NT2/D1 (cell line): ENCODE measurements at places on chromosomes 12 and 14.

DNA sequence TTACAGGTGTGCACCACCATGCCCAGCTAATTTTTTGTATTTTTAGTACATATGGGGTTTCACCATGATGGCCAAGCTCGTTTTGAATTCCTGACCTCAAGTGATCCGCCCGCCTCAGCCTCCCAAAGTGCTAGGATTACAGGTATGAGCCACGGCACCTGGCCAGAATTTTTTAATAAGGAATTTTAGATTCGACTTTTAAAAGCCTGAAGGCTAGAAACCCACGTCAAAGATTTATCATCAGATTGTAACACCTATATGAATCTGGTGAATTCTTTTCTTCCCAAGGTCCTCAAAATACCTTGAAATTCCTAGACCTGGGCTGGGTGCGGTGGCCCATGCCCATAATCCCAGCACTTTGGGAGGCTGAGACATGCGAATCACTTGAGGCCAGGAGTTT lies 18.7 kb upstream of the MMP19 start:
- no peak for DNase-seq

GRCh38 chr12:124323771-124324530 lies 29.1 kb downstream of the RFLNA start:
- DNase-seq, result no peak

DNA sequence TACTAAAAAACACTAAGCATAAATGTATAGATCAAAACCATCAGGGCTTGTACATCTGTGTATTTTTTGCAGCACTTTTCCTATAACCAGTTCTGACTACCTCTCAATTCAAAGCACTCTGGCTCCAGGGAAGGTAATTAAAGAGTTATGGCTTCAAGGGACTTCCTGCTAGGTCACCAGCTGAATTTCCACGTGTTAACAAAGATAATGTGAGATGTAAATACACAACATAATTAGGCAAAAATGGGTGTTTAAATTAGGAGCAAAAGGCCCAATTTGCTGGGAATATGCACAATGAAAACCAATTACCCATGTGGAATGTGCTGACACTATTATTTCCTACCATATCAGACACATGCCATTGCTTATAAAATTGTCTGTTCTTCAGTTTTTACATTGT lies 513.4 kb upstream of the FLRT2 start:
- DNase-seq, result no peak

DNA sequence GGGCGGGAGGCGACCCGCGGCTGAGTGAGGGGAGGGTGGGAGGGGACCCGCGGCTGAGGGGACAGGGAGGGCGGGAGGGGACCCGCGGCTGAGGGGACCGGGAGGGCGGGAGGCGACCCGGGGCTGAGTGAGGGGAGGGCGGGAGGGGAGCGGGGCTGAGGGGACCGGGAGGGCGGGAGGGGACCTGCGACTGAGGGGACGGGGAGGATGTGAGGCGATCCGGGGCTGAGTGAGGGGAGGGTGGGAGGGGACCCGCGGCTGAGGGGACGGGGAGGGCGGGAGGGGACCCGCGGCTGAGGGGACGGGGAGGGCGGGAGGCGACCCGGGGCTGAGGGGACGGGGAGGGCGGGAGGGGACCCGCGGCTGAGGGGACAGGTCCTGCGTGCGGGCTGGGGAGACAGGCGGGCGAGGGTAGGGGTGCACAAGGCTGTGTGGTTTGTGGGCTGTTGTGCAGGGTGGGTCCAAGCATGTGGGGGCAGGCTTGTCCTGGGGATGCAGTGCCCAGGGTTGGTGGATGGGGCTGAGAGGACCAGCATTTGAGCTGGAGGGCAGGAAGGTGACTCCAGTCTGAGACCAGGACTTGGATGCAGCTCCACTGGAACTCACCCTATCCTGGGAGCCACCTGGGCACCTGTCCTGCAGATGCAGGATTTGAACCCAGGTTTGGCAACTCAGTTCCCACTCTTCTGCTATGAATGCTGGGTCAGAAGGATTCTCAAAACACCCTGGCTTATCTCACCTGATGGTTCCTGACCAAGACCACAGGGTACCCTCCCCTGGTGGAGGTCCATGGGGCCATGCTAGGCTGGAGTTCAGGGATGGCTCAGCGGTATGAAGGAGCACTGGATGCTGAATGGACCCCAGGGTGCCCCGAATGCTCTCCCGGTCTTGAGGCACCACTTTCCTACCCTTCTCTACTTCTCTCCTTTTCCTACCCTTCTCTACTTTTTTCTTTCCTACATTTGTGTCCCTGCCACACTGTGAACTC lies 9.4 kb downstream of the PLD4 start:
- DNase-seq, result no peak

- no peak for DNase-seq
Observed at GRCh38 chr12:13805041-13805440, 176.4 kb downstream of the GRIN2B start.

DNA sequence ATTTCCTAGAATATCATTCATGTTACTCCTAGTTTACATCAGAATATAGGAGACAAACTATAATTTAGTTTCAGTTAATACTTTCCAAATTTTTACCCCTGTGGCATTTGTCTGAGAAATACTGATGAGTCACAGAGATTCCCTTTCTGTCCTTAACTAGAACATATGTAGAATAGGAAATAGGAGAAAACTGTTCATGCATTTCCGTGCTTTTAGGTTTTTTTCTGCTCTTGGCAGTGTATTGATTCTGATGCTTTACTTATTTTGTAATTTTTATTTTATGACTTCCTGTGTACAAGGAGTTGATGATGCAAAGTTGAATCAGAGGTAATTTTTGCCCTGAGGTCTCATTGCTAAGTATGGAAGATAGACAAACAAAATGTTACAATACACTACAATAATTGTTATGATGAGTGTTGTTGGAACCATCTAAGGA lies 23.0 kb downstream of the MNAT1 start:
- no peak for DNase-seq

DNA sequence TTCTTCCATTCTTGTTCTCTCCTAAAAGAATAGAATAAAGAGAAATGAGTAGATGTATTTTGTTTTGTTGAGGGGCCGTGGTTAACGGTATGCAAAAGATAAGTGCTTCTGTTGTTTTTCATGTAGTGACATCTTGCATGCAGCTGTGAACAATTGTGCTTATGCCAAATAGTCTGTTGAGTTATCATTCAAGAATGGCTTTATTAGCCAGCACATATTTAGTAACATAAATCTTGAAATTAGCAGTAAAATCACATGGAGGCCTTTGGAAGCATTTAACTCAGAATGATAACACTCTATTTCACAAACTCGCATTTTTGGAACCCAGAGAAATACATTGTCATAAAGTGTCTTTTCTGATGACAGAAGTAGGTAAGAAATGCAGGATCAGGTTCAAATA lies 1772.0 kb upstream of the FLRT2 start:
- DNase-seq, result no peak

DNA sequence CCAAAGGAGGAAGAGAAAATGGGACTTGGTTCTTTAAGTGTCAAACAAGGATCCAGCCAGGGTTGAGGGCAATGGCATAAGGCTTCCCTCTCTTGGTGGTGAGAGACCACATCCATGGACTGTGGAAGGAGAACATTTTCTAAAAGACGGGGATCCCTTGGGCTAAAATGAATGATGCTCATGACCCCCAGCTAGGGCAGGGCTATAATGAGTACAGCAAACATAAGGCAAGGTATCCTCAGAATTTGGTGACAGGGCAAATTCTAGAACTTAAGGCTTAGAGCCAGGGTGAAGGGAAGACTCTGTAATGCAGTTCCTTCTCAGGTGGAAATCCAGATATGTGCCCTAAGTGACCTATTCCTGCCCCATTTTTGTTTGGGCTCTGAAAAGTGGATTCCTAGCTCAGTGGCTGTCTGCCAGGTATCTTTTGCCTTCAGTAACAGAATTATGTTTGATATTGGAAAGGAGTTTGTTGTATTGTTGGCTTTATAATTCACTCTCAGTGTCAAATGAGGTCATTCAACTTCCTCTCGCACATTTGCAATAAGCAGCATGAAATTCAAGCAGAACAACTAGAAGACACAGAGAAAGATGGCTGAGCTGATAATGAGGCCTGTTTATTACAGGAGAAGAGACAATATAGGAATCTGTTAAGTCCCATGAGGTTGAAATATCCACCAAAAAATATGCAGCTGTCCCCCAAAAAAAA lies 76.8 kb downstream of the DAD1 start:
- no peak for DNase-seq
